NCI-H460 (cell line): ENCODE measurements at places on chromosomes 1 and 21. TPM values are rescaled to one million over a fixed set of nuclear protein-coding genes. Genes with fewer than 3 reads are reported as not detected.

ANKRD65 gene
- total RNA-seq = 0.15 TPM in 1 of 2 replicates, not detected in the other

TNFRSF25 gene
- 3.3 and 4.2 TPM in 2 replicates for total RNA-seq

ANGPTL3 gene
- total RNA-seq = not detected in 2 replicates

TXLNA gene
- 42.2 and 46.2 TPM in 2 replicates for total RNA-seq

MANEAL gene
- total RNA-seq = 3.4 and 3.7 TPM in 2 replicates

RASSF5 gene
- total RNA-seq = 0.06 and 0.17 TPM in 2 replicates

MAP1LC3C gene
- total RNA-seq = 0.29 TPM in 1 of 2 replicates, not detected in the other

KCNE2 gene
- not detected in 2 replicates for total RNA-seq
